ENCODE measurements at places on chromosomes 6 and 20. TPM values are rescaled to one million over a fixed set of nuclear protein-coding genes. Genes with fewer than 3 reads are reported as not detected.
A peak's percentile ranks its signal among the peaks of the same experiment; 100 is the strongest.

- DNase-seq, result no peak
These were observed 943 bp downstream of the ZUP1 start for GRCh38 chr6:116667623-116668022.

DNA sequence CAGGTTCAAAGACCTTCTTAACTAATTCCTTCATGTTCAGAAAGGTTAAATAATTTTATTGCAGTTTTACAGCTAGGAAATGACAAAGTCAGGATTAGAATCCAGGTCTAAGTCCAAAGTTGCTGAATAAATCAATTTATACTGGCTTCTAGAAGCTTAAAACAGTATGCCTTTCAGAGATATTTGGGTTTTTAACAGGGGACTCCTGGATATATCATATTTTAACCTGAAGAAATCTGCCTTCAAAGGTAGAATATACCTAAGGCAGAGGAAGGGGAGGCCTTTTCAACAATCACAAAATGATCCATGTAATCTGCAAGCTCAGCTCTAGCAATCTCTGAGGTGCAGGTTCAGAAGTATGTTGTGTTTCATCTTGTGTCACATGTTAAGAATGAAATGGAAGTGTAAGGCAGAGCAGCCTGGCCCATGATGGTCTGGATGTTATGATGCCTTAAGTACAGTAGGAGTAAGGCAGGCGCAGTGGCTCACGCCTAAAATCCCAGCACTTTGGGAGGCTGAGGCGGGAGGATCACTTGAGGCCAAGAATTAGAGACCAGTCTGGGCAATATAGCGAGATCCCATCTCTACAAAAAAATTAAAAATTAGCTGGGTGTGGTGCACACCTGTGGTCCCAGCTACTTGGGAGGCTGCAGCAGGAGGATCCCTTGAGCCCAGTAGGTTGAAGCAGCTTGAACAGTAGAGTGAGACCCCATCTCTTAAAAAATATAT, 123.9 kb downstream of the SOBP start:
- DNase-seq, result no peak

- DNase-seq, result no peak
These were observed 893 bp downstream of the PRDM13 start for GRCh38 chr6:99607416-99608036.

- peak; percentile 77 for DNase-seq
These were observed 378.8 kb downstream of the QKI start for GRCh38 chr6:163793011-163793983.

DNA sequence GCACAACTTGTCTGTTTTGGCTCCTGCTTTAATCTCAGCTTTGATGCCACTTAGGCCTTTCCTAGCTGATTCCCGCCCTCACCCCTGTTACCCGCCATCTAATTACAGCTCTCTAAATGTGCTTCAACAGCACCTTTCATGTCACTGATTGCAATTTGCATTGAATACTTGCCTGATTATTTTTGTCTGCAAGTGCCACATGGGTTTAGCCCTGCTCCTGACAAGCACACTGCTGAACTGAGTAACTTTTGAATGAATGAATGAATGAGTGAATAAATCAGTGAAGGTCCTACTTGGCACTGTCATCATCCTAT, 591 bp upstream of the DCBLD1 start:
- no peak for DNase-seq

- no peak for DNase-seq
These were observed 124.2 kb upstream of the FAM83B start for GRCh38 chr6:54722328-54722727.

GRCh38 chr6:118787724-118788423, 106.1 kb upstream of the ASF1A start:
- DNase-seq, result no peak

GRCh38 chr20:53220482-53221307, 248.5 kb downstream of the TSHZ2 start:
- DNase-seq, result no peak

Gene OR2H1
- total RNA-seq, result not detected

Gene DLL1
- total RNA-seq, result 2.7 TPM

Gene GGTLC1
- total RNA-seq, result not detected

Gene MTFR2
- total RNA-seq, result 17.1 TPM

Gene DUSP22
- 15.6 TPM for total RNA-seq

Measured in RPMI7951 (cell line).